ENCODE measurements at places on chromosomes 1 and 21.

DNA sequence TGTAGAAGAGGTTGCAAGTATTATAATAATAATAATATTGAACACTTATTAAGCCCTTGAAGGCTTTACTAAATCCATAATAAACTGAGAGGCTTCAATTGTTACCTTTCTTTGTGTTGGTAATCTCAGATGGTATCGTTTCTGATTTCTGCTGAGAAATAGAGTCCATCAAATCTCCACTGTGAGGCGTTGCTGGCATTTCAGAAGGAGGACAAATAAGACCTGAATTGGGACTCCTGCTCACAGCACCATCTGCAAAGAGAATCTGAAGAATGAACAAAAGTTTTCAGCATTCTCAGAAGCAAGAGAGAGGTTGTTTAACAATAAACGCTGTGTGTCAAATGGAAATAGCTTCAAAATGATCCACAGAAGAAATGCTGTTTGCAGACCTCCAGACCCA, 93.7 kb downstream of the WDR3 start:
- no peak for DNase-seq

DNA sequence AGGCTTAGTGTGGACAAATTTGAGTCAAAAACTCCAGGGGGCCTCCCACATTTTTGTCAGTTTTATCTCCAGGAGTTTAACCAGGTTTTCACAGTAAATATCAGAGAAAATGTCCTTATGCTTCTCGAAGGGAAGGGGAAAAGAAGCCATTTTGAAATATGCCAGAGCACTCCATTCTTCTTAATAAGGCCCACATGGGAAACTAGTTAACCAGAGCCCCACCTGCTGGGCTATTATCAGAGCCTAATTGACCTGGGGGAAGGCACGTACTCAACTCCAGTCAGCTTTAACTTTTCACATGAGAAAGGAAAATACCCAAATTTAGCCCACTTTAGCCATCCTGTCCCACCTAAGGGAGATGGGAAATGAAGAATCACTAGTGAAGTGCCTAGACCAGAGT, 296.3 kb downstream of the PTBP2 start:
- DNase-seq, result no peak

GRCh38 chr1:2545754-2546514, 10.2 kb upstream of the TNFRSF14 start:
- peak; percentile 84 for DNase-seq

GRCh38 chr1:54721719-54722118, 6.1 kb downstream of the TTC4 start:
- DNase-seq, result no peak

DNA sequence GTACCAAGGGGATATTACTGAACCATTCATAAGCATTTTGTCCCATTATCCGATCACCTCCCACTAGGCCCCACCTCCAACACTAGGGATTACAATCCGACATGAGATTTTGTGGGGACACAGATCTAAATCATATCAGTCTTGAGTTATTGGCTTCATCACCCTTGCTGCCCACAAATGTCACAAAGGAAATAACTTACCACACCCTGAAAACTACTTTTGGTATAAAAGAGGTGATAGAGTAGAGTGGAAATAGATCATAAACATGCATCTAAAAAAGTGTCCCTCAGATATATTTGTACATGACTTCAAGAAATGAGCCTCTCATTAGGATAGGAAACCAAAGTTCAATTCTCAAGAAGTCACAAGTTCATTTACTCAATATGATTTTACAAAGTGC, 22.6 kb upstream of the FCRL3 start:
- DNase-seq, result no peak

- DNase-seq, result no peak
Measured at GRCh38 chr21:31279986-31280385, 64.1 kb downstream of the TIAM1 start.

- no peak for DNase-seq
Measured at GRCh38 chr1:198259333-198260074, 102.7 kb downstream of the NEK7 start.

DNA sequence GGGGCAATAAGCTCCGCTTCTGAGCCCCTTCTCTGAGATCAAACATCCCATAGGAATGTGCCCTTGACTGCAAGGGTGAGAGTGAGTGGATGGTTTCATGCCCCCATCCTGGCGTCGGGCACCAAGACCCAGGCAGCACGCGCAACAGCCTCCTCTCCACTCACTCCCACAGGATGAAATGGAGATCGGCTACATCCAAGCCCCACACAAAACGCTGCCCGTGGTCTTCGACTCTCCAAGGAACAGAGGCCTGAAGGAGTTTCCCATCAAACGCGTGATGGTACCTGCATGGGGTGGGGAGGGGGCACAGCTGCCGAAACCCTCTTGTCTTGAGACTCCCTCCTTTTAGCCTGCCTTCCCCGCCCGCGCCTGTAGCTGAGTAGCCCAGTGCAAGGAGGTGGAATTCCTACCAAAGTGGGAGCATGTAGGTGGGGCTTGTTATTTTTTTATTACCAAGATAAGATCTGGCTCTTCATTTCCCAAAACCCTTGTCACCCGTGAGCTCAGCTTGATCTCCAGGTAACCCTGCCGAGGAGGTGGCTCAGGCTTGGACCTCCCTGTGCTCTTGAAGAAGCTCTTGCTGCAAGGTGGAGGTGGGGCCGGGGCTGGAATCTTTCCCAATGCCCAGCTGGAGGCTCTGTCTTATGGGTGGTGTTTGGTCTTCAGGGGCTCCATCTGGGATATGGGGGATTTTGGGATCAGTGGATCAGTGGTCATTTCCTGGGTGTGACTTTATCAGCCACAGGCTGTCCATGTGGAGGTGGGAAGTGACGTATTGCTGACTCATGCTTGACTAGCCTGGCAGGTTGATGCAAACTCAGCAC, 24.0 kb upstream of the PADI6 start:
- DNase-seq, result no peak

- no peak for DNase-seq
Measured at GRCh38 chr1:172252321-172252720, 168.2 kb upstream of the C1orf105 start.

GRCh38 chr1:75789988-75790387, 3.9 kb downstream of the RABGGTB start:
- no peak for DNase-seq

DNA sequence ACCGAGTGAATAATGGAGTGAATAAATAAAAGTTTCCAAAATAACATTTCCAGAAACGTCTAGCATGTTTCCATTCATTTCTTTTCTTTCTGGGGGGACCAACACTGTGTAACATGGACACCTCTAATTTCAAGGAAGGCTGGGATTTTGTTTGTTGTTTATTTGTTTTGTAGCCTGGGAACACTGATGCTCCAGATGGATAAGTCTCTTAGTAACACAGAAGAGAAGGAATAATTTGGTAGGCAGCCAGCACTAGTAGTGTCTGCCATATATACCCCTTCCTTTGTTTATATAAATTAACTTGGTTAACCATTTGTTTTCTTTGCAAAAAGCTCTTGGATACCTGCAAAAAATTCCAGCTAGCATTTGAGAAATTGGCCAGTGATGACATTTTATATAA, 411.4 kb upstream of the DEPDC1 start:
- DNase-seq, result no peak

DNA sequence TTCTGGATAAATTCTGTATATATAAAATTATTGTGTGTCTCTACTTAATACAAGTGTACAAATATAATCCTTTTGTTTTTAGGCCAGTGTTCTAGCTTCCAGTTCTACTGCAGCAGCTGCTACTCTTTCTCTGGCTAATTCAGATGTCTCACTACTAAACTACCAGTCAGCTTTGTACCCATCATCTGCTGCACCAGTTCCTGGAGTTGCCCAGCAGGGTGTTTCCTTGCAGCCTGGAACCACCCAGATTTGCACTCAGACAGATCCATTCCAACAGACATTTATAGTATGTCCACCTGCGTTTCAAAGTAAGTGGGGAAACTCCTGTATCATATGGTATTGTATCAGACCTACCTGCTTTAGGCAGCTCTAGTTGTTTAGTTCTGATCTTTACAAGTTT, 21.3 kb upstream of the OLFML3 start:
- no peak for DNase-seq

DNA sequence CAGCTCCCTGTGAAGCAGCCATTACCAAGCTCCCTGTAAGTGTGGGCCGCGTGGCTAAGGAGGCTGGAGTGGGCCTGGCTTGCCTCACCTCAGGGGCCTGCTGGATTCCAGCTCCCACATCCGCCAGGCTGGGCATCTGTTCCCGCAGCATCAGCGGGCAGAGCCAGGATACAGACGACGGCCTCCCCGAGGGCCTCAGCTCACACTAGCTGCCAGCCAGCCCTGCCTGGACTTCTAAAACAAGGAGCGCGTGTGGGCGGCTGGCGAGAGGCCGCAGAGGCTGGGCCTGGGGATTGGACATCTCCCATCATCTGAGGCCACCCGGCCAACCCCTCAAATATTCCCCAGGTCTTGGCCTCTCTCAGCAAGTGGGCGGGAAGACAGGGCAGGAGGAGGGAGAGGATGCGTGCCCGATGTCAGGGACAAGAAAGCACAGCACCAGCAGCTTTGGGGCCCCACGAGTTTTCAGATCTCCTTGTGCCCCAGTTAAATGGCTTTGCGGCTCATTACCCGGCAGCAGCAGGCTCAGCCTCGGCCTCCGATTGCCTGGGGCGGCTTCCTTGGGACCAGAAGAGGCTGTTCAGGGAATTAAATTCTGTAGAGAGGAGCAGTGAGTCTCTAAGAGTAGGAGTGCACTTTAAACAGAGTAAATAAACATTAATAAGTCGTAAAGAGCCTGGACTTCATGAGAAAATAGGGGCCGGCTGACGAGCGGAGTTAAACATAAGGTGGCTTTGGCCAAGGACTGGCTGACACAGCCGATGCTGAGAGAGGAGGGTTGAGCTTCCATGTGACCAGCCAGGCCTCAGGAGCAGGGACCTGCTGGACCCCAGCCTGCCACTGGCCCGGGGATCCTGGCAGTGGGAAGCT, 208.9 kb upstream of the C1orf174 start:
- no peak for DNase-seq

- DNase-seq, result peak; percentile 15
Measured at GRCh38 chr1:168089326-168089978, 47.3 kb downstream of the GPR161 start.

DNA sequence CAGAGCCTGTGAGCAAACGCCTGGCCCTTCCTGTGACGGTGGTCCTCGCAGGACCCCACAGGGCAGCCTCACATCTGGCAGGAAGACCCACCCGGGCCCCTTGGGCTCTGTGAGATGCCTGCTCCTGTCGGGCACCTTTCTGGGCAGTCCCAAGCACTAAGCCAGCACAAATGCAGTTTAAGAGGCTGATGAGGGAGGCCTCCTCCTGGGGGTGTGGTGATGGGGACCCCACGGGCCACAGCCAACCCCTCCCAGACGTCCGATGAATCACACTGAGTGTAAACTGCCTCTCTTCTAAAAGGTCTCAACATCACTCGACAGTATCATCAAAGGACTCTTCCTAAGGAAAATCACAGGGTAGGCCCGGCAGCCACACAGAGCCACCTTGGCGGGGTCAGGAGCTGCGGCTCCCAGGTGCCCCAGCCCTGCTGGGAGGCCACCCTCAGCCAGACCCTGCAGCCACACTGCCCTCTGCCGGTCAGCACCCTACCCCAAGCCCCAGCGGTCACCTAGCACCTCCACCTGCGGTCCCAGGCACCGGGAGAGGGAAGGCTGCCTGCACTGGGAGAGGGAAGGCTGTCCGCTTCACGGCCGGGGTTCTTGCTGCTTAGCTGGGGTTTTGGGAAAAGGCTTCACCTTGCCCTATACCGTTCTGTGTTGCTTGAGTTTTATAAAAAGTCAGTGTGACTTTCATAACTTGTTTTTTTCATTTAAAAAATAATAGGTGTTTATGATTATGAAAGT, 3.9 kb upstream of the PRKCZ start:
- peak; percentile 21 for DNase-seq

- no peak for DNase-seq
Measured at GRCh38 chr1:58811303-58811702, 27.5 kb upstream of the JUN start.

DNA sequence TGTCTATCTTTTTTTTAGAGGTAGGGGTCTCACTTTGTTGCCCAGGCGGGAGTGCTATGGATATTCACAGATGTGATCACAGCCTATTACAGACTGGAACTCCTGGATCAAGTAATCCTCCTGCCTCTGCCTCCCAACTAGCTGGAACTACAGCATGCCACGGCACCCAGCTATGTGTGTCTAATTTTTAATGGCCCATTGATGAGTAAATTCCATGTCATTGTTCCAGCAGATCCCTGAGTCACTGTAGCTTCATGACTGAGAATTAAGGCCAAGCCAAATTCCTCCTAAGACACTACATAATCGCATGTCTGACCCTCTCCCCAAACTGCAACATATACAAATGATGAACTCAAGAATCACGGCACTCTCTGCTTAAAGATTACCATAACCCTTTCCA, 84.2 kb upstream of the RGS2 start:
- no peak for DNase-seq

DNA sequence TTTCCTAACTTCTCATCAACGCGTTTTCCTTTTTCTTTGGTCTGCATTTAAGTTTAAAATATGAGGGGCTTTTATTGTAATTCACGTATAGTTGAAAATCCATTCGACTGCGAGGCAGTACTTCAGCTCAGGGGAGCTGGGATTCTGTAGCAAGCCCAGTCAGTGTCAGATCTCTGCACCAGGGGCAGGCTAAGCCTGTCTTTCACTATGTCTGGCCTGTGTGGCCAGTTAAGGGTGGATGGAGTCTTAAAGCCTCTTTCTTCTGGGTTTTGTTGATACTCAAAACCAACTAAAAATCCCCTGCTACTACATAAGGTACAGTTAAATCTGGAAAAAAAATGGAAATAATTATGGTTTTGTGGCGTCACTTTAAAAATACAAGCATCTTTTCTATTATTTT, 124.7 kb downstream of the TYW3 start:
- no peak for DNase-seq

GRCh38 chr1:196873385-196873784, 14.5 kb upstream of the CFHR4 start:
- DNase-seq, result no peak

GRCh38 chr1:54372978-54373377, 33.2 kb downstream of the SSBP3 start:
- no peak for DNase-seq

DNA sequence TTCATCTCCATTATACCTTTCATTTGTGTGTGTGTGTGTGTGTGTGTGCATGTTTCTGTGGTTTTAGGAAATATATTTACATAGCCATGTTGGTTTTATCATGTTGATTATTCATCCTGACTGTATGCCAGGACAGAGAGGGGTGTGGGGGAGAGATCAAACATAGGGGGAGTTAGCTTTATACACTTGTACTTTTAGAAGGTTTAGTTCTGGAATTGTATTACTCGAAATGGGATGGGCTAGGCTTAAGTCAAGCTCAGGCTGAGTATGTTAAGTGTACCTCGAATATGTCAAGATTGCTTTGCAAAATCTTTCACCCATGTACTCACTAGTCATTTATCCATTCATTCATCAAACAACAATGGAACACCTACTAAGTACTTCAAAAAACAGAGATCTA, 123.3 kb downstream of the HMCN1 start:
- no peak for DNase-seq

GRCh38 chr1:14822493-14822892, 224.0 kb downstream of the KAZN start:
- DNase-seq, result no peak

- DNase-seq, result no peak
Measured at GRCh38 chr1:210394281-210394821, 65.6 kb downstream of the HHAT start.

- peak; percentile 30 for DNase-seq
Measured at GRCh38 chr1:3410142-3410925, 44.1 kb upstream of the ARHGEF16 start.

- no peak for DNase-seq
Measured at GRCh38 chr1:12386130-12386529, 156.3 kb downstream of the VPS13D start.
